ENCODE measurements at places on chromosomes 11 and 22.

GRCh38 chr11:122104341-122104740 is 11.7 kb downstream of the BLID start:
- DNase-seq = no peak

- no peak for DNase-seq
These were observed 38.7 kb downstream of the PAX6 start for GRCh38 chr11:31772412-31772811.

DNA sequence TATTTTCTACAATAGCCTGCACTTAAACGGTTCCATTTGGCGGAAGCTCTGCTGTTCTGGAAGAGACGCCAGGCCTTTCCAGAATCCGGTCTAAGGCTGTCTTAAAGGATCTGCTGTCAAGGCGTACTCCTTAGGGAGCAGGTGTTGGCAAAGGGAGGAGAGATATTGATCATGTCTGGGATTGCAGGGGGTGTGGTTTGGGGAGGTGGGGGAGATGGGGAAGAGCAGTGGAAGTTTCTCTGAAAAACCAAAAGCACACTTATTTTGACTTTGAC is 22.5 kb upstream of the WNT11 start:
- DNase-seq = no peak

- DNase-seq = no peak
These were observed 16.8 kb downstream of the MACROD1 start for GRCh38 chr11:64148917-64149617.

GRCh38 chr11:76799066-76799804 is 16.1 kb downstream of the TSKU start:
- peak; percentile 94 for DNase-seq

GRCh38 chr11:107123022-107123421 is 104.7 kb upstream of the GUCY1A2 start:
- no peak for DNase-seq

All from suprapubic skin (tissue), 4 donors.